Activated CD4-positive, alpha-beta T cell treated with anti-CD3 and anti-CD28 coated beads, Interleukin-2, amount 50 U/mL, for 4 hours (primary cell): ENCODE measurements at places on chromosomes 12 and 14.

DNA sequence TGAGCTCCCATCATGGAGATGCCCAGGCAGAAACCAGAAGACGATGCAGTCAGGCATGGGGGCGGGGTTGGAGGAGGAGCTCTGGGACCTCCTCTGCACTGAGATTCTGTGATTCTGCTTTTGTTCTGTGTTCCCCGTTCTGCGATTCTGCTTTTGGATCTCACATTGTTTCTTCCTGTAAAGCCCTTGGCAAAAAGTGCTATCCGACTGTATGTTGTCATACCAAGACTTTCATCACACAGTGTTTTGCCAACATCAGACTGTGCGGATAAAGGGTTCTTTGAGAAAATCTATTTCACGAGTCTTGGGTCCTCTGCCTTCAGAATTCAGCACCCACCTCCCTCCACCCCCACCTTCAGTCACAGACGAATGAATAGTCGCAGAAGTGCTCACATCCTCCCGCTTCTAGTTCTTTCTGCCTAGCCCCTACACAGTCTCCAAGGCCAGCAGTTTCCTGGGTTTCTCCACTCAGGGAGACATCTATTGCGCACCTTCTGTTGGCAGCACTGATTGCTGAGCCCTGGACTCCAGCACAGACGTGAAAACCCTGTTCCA is 24.7 kb upstream of the PWP1 start:
- no peak for DNase-seq

DNA sequence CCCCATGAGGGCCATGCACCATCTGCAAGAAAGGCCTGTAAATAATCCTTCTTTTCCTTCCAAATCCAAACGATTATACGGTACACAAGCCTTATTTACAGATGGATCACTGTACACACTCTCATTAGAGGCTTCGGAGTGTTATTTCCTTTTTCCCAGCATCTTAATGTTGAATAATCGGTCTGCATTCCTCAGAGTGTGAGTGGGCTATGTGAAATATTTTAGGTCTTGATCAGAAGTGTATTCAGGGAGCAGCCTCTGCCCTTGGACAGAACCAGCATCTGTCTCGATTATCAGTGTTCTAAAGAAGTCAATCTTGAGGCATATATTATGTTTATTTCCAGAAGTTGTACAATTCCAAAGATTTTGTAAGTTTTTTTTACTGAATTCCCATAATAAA is 340.6 kb downstream of the SEC23A start:
- DNase-seq: no peak

DNA sequence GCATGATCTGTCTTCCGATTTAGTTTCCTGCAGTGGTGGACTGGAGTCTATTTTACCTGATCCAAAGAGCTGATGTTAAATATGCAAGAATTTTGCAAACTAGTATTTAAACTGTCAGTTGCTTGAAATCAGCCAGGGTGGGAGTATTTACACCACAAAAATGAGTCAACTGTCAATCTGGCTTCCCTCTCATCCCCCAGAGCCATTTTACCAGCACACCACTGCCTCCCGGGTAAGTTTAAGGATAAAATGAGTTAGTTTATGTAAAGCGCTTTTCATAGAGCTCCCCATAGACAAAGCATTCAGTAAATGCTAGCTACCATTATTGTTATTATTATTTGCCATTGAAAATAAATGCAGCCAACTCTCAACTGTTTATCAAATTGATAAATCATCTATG is 106.3 kb upstream of the FRMD6 start:
- no peak for DNase-seq

- no peak for DNase-seq
These were observed 2.3 kb downstream of the LARP4 start for GRCh38 chr12:50403001-50403440.

- DNase-seq: peak; percentile 70
These were observed 73.8 kb downstream of the SUSD6 start for GRCh38 chr14:69685218-69685616.

GRCh38 chr12:48789858-48790326 is 1.0 kb upstream of the ADCY6 start:
- no peak for DNase-seq

DNA sequence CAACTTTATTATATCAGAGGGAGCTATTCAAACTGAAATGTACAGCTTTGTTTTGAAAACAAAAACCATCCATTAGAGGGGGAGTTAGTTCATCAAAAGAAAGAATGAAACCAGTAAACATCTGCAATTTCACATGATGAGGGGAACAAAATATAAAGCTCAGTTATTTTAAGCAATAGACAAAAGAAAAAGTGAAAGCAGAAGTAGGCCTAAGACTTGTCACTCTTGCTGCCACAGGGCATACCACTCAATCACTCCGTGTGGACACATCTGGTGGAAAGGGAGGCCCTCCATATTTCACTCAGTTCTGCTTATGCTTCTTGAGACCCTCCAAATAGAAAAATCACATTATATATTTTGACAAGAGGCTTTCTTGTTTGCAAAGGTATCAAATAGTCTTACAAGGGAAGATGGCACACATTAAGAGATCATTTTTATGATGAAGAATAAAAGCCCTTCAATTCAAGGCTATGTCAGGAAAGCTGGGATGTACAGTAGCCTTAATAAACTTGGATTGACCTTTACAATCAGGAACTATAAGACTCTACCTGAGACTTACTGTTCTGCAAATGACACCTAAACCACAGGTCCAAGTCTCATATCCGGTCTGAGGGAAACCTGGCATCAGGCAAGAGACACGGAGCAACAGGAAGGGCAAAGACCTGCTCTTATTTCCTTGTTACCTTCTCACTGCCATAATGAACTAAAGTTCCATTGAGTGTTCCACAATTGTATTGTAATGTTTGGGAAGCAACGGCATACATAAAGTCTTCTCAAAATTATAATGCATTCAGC is 222.5 kb upstream of the GRIP1 start:
- no peak for DNase-seq

DNA sequence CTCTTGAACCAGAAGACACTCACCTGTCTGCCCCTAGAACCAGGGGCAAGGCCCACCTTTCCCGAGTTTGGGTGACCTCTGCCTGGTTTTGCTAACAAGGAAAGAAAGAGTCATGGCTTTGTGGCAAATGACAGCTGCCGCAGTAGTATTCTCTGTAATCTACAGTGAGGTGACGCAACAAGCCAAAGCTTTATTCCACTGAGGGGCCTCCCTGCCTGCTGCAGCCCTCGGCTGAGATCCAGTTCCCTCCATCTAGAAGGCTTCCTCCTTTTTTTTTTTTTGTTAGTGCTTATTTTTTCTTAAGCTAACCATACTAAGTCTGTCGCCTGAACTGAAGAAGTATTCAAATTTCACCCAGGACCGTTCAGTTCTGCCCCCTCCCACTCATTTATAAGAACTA is 142.3 kb upstream of the TMCC3 start:
- no peak for DNase-seq

DNA sequence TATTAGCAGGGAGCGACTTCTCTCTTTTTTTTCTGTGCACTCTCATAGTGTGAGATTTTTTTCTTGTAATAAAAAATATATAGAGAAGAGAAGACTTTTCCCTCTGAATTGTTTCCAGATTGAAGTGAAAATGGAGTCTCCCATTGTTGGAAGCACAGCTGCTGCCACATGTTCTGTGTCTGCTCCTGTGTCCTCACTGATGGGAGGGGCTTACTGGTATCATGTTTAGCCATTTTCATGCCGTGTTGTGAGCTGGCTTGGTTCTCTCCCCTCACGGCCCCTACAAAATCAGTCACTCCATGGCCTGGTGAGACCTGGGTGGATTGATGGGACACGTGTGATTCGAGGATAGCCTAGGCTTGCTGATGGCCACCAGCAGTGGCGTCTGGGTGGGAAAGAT is 379.7 kb upstream of the DDHD1 start:
- DNase-seq: no peak

DNA sequence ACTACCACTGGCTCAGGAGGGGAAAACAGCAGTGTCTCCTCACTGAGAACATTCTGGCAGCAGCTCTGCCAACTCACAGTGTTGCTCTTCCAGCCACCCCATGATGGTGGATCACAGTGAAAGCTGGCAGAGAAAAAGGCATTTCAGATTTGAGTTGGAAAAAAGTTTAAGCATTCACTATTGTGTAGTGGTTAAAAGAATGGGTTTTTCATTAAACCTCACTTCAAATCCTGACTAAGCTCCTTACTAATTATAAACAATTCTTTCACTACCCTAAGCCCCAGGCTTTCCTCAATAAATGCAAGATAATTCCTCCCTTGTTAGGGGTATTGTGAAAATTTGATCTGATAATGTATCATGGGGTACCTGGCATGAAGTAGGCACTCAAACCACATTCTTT is 518.1 kb downstream of the SNAPC1 start:
- DNase-seq: no peak

DNA sequence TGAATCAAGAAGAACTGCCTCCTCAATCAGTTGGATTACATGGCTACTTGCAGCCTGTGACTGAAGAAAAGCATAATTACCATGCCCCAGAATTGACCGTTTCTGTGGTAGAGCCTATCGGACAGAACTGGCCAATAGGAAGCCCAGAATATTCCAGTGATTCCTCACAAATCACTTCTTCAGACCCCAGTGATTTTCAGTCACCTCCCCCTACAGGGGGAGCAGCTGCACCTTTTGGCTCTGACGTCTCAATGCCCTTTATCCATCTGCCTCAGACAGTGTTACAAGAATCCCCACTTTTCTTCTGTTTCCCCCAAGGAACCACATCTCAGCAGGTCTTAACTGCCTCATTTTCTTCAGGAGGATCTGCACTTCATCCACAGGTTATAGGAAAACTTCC is 80.8 kb downstream of the RAD52 start:
- no peak for DNase-seq

DNA sequence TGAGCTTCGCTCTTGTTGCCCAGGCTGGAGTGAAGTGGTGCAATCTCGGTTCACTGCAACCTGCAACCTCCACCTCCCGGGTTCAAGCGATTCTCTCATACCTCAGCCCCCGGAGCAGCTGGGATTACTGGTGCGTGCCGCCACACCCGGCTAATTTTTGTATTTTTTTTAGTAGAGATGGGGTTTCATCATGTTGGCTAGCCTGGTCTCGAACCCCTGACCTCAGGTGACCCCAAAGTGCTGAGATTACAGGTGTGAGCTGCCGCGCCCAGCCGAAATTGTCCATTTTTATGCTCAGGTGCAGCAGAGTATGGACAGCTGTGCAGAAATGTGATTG is 19.2 kb upstream of the CYP46A1 start:
- no peak for DNase-seq

DNA sequence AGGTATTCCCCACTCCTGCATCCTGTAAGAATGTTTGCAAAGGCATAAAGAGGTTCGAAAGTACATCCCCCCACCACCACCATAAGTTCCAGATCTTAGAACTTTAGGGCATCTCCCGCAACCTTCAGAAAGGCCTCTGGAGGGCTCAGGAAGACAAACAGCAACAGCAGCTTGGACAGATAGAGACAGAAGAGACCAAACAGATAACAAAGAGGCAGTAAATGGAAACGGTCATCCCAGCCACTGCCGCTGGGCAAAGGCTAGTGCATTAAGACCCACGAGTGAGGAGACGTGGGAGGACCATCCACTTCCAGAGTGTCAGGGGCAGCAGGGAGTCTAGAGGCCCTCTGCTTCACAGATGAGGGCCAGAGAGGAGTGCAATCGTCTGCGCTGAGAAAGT is 124.3 kb downstream of the CRACR2A start:
- no peak for DNase-seq

DNA sequence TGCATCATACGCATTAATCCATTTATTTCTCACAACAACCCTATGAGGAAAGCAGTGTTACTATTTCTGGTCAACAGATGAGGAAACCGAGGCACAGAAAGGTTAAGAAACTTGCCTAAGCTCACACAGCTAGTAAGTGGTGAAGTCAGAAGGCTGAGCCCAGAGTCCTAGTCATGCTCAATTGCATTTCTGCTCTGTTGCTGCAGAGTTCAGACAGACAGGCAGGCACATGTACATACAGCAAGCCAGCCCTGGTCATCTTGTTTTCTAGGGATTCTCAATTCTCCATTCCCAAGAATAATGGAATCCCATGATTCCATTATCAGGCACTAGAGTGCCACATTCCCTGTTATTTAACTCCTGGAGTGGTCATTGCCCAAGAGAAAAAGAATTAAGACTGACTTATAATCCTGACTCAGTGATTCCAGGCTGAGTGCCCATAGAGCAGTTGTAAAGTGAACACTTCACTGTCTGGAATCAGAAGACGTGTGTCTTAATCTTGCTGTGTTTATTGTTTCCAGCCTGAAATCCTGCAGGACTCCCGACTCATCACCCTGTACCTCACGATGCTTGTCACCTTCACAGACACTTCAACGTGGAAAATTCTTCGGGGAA is 10.7 kb downstream of the UBE3B start:
- no peak for DNase-seq

DNA sequence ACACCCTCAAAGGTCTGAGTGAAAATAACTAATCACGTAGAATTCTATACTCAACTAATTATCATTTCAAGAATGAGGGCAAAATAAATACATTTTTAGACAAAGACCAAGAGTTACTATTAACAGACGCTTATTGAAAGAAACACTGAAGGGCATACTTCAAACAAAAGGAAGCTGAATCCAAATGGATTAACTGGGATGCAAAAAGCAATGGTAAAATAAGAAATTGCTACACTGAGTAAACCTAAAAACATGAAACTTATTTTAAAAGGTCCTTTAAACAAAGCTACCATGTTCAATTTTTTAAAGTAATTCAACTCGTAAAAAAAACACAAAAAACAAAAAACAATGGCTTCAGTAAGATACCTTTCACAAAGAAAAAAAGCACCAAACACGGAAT is 28.2 kb downstream of the LRP6 start:
- DNase-seq: no peak

DNA sequence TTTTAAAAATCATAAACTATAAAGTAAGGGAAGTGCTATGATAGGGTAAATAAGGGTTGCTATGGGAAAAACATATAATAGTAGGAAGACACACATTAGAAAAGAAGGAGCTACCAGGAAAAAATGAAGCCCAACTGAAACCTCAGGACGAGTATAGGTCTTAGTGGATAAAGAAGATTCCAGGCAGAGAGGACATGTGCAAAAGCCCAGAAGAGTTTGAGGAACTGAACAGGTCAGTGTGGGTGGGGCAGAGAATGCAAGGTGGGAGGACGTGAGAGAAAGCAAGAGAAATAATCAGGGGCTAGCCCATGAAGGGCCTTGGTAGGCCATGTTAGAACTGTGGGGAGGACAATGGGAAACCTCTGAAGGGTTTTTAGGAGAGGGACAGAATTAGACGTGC is 109.5 kb downstream of the DENND5B start:
- no peak for DNase-seq

GRCh38 chr14:40129159-40129558 is 696.9 kb upstream of the FBXO33 start:
- no peak for DNase-seq

- no peak for DNase-seq
These were observed 4.2 kb upstream of the BAZ2A start for GRCh38 chr12:56634242-56634836.

DNA sequence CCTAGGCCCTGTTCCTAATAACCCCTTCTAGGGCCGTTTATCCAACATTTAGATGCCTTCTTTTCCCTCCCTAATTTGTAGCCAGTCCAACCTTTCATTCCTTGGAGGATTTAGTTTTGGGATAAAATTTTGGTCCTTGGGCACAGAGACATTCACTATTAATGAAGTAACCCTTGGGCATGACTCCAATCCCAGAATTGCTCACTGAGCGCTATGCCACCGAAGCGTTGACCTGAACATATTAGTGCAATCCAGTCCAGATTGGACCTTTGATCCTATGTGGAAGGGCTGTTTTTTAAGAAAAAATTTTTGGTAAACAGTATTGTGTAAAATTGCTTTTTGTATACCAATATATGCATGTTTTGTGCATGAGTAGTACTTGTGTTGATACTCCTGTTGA is 10.0 kb downstream of the DACT1 start:
- DNase-seq: no peak
